ENCODE measurements at places on chromosomes 4 and X.
A peak's percentile ranks its signal among the peaks of the same experiment; 100 is the strongest.

DNA sequence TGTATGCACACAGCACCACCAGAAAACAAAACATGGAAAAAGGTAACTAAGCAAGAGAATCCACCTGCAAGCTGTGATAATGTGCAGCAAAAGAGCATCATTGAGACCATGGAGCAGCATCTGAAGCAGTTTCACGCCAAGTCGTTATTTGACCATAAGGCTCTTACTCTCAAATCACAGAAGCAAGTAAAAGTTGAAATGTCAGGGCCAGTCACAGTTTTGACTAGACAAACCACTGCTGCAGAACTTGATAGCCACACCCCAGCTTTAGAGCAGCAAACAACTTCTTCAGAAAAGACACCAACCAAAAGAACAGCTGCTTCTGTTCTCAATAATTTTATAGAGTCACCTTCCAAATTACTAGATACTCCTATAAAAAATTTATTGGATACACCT is 90.2 kb downstream of the TET2 start:
- no peak for DNase-seq

- no peak for DNase-seq
These were observed 1.5 kb upstream of the MSMO1 start for GRCh38 chr4:165325732-165326512.

DNA sequence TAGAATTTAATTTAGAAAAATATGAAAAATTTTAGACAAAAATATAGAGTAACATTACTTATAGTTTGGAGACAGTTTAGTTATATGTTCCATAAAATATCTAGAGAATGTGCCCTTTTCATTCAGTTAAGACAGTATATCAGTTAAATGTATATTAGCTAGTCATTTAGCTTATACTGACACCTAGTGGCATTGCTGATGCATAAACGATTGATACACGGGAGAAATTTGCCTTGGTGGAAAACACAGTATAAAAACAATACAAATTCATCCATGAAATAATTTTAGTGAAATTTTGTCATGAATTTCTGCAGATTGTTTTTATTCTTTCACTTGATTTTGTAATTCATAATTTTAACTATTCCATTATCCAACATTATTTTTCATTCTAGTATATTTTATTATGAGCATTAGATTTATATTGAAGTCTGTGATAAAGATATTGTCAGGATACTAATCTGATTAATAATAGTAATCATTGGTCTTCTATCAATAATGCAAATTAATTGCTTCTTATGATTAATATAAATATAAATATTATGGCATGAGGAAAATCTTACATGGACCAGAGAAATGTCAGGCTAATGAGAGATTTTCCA is 219.0 kb downstream of the TLL1 start:
- no peak for DNase-seq

- no peak for DNase-seq
These were observed 21.6 kb downstream of the ARAP2 start for GRCh38 chr4:36222702-36223101.

DNA sequence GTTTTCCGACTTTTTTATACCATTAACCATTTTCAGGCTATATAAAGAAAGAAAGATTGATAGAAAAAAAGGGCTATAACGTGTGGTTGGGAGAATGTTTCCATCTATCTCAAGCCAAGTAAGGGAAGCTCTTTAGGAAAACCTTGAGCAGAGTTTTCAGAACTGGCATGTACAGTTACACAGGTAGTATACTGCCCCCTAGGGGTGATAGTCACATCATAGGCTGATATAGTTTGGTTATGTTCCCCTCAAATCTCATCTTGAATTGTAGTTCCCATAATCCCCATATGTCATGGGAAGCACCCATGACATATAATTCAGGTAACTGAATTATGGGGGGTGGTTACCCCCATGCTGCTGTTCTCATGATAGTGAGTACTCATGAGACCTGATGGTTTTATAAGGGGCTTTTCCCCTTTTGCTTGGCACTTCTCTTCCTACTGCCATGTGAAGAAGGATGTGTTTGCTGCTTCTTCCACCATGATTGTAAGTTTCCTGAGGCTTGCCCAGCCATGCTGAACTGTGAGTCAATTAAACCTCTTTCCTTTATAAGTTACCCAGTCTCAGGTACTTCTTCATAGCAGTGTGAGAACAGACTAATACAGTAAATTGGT is 186.8 kb downstream of the TMA16 start:
- DNase-seq, result no peak

DNA sequence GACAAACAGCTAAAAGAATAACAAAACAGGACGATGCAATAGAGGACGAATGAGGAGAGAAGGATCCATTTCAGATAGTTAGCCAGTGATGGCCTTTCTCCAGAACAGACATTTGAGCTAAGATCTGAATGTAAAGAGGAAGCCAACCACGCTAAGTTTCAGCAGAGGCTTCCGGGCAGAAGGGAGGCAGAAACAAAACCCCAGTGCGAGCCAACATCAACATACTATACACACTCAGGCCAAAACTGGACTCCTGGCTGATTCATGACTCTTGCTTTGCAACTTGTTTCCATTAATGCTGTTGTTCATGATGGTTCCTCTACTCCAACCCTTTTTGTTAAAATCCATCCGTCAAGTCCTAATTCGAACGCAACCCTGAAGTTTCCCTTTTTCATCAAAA is 730.3 kb downstream of the TRIML1 start:
- no peak for DNase-seq

DNA sequence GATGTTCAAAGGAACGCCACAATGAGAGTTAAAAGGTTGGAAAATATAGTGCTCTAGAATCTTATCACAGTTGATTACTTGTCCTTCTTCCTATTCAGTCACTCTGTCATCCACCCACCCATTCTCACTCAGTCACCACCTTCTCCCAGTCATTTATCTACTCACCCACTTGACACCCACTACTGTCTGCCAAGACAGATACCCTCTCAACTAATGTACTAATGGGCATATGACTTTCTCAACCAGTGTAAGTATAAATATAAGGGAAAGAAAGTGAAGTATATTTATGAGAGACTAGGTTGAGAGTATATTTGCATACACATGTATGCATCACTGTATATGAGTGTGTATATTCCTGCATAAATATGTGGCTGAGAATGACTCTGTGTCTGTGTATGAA is 20.0 kb downstream of the MID2 start:
- DNase-seq, result no peak

DNA sequence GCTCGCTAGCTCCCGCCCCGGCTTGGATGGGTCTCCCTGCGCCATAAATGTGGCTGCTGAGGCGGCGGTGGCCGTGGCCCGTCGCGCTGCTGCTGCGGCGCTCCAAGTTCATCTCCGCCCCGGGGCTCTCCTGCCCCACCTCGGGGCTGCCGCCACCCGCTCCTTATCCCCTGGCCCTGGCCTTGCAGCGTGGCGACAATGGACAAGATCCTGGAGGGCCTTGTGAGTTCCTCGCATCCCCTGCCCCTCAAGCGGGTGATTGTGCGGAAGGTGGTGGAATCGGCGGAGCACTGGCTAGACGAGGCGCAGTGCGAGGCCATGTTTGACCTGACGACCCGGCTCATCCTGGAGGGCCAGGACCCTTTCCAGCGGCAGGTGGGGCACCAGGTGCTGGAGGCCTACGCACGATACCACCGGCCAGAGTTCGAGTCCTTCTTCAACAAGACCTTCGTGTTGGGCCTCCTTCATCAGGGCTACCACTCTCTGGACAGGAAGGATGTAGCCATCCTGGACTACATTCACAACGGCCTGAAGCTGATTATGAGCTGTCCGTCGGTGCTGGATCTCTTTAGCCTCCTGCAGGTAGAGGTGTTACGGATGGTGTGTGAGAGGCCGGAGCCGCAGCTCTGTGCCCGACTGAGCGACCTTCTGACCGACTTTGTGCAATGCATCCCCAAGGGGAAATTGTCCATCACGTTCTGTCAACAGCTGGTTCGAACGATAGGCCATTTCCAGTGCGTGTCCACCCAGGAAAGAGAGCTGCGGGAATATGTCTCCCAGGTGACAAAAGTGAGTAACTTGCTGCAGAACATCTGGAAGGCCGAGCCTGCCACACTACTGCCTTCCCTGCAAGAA is 763 bp downstream of the USP38 start:
- DNase-seq, result no peak

DNA sequence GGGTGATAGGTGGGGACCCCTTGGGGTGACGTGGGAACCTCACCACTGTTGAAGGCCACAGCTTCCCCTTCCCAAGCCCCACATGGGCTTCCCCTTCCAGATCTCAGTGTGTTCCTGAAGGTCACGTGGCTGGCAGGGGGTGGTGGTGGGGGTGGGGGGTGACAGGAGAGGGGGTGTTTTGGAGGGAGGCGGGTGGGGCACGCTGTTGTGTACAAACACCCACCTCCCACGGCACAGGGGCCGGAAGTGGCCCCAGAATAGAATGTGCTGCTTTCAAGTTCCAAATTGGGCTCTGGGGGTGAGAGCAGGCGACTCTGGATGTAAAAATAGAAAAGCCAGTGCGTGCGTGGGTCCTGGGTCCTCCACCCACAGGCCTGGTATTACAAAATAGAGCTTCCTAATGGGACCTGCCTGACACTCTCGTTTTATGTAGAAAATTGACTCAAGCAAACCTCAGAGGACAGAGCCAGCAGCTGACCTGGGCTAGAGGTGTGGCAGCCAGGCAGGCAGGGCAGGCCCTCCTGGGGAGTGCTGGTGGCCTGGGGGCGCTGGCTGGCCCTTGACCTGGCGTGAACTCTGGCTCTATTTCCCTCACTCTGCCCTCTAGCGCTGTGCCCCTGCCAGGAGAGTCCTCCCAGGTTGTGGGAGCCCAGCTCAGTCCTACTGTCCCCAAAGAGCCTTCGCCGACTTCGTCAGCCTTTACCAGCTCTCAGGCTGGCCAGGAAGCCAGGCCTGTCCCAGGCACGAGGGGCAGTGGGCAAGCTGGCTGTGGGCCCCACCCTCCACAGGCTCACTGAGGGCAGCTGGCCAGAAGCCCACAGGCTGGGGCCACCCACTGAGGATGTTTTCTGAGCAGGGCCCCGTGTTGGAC is 5.4 kb upstream of the SH3BP2 start:
- peak; percentile 58 for DNase-seq

GRCh38 chrX:47749185-47749967 is 87.3 kb upstream of the ZNF81 start:
- no peak for DNase-seq

- no peak for DNase-seq
These were observed 335.7 kb downstream of the FSTL5 start for GRCh38 chr4:161828061-161828460.

- no peak for DNase-seq
These were observed at the start of gene BTK for GRCh38 chrX:101385795-101386541. Gene BTK (minus strand): TSS chrX:101386191. CDS start chrX:101375284, 10,907 bp downstream.

- no peak for DNase-seq
These were observed 23.6 kb upstream of the GRSF1 start for GRCh38 chr4:70863099-70863790.

DNA sequence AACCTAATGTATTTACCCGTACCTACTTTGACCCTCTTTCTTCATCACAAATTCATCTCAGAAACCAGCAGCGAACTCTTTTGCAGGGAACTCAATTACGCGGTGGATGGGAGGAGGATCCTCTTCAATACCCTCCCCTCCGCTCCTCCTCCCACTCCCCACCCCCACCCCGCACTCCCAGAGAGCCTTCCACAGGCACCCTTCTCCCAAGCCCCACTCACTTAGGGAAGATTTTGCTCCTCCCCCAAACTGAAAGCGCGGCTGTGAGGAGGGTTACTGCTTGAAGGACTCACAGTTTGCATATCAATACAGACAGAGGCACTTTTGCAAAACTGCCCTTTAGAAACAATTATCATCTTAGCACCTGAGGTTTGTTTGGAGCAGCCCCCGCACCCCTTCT is 960 bp upstream of the IL1RAPL1 start:
- no peak for DNase-seq
